ENCODE measurements at places on chromosomes 16 and 17. TPM values are rescaled to one million over a fixed set of nuclear protein-coding genes. Genes with fewer than 3 reads are reported as not detected.

DNA sequence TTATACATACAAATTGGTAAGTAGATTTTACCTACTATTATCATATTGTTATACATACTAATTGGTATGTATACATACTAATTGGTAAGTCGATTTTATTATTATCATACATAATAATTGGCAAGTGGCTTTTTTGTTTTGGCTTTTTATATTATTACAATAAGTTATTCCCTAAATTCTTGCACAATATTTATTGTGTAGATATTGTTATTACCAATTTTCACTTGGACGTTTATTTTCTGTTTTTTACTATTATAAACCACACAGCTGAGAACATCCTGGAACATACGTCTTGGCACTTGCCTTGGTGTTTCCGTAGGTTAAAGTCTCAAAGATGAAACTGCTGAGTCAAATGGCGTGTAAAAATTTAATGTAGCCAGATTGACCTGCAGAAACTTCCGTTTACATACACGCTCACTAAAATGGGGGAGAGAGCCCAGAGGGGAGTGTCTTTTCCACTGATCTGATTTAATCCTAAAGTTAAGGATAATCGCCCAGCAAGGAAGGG lies 18.9 kb downstream of the GNGT2 start:
- H3K27me3 ChIP-seq = no peaks in the 10 kb centered on the region
- peak overlapping the region; percentile 77 for H3K4me3 ChIP-seq
- DNase-seq = no peak

DNA sequence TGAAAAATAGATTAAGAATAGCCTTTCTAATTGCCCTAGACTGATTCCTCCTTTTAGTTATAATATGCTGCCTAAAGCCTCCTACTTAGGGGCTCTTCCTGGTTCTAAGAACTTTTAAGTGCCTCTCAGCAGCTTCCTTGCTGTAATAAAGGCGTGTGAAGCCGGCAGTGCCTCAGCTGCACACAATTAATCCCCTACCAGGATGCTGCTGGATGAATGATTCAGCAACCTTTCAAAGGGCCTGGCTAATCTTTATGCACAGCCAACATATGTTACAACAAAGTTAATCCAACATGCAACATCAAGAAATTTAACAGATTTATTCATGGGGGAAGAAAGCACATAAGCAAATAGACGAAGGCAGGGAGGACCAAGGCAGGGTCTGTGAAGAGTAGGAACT lies 145.2 kb downstream of the PMP22 start:
- H3K4me1 ChIP-seq = no peaks in the 10 kb centered on the region
- no peak overlapping the region for H3K27ac ChIP-seq
- H3K4me3 ChIP-seq = no peak overlapping the region
- no peaks in the 10 kb centered on the region for H3K27me3 ChIP-seq
- no peak for DNase-seq

DNA sequence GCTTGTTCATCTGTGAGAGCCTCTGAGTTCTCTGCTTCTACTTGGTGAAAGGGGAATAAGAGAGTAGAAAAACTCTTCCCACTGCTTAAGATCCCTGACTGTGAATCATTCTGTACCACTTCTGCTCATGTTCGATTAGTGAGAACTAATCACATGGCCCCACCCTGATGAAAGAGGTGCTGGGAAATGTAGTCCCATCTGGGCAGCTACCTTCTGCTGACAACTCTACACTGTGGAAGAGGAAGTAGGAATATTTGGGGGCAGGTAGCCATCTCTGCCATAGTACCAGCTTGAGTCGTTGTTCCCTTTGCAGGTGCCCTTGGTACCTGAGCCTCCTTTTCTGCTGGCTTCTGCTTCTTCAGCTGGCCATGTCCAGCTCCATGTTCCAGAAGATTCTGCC lies 29.9 kb downstream of the NKD1 start:
- H3K36me3 ChIP-seq = no peaks in the 10 kb centered on the region
- no peak for DNase-seq
- no peak overlapping the region for H3K27ac ChIP-seq

DNA sequence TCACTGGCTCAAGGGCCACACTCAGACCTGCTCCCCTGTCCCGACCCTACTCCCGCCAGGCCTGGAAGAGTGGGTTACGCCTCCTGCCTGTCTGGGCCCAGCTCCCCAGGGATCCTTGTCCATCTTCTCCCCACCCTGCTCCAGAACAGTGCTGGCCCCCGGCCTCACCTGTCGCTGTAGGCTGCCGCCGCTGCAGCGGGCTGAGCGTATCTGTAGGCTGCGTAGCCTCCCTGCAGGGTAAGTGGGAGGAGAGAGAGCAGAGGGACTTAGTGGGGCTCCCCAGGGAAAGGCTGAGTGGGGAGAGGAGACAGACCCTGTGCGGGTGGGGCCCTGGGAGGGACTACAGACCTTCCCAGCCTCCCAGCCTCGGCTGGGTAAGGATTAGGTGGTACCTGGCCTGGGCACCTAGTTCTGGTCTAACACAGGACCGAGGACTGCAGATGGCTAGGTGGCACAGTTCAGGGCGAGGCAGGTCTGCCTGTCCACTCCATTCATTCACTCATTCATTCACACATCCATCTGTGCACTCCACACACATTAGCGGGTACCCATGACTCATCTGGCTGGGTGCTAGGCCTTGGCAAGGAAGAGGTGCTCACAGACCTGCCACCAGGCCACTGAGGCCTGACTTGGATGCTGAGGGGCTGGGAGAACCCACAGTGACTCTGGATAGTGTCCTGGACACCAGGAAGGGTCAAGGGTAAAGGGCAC lies 20.9 kb downstream of the ENGASE start:
- no peaks in the 10 kb centered on the region for H3K36me3 ChIP-seq
- peaks cover 94% of the 10 kb centered on the region for H3K27me3 ChIP-seq
- H3K27ac ChIP-seq = no peak overlapping the region
- H3K4me1 ChIP-seq = peaks cover 7% of the 10 kb centered on the region
- DNase-seq = no peak
- H3K4me3 ChIP-seq = no peak overlapping the region

DNA sequence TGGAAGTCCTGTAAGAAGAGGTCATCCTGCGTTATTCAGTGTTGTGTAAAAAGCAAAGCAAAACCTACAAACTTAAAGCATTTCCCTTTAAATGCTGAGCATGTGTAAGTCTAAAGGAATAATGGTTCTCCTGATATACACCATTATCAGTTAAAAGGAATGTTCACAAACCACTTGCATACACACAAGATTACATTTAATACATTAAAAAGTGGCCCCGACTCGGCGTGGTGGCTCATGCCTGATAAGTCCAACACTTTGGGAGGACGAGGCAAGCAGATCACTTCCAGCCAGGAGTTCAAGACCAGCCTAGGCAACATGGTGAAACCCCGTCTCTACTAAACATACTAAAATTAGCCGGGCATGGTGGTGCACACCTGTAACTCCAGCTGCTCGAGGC lies 30.5 kb downstream of the CPPED1 start:
- no peaks in the 10 kb centered on the region for H3K27me3 ChIP-seq
- H3K36me3 ChIP-seq = peaks cover 9% of the 10 kb centered on the region
- no peak for DNase-seq
- H3K4me3 ChIP-seq = no peak overlapping the region

DNA sequence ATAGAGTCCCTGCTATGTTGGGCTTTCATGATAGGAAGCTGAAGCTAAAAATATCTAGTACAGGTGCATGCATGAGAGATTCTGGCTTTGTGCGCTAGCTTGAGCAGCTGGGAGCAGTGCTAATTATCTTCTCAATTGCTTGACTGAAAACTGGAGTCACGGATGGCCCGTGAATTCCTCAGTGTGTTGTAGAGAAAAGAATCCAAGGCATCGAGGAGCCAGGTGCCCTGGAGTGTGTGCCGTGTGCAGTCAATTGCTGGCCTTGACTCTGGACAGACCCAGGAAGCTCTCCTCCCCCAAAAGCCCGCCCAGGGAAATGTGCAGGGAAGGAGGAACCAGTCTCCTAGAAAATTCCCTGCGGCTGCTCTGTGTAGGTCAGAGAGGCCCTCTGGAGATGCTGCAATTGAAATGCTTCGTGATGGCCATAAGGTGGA lies 14.2 kb downstream of the LGALS3BP start:
- H3K27me3 ChIP-seq = no peaks in the 10 kb centered on the region
- H3K4me3 ChIP-seq = no peak overlapping the region
- DNase-seq = no peak
- H3K27ac ChIP-seq = no peak overlapping the region

GRCh38 chr16:28923652-28924398 lies 1.2 kb downstream of the RABEP2 start:
- H3K27ac ChIP-seq = peak overlapping the region; percentile 99
- H3K36me3 ChIP-seq = peaks cover 31% of the 10 kb centered on the region
- no peaks in the 10 kb centered on the region for H3K27me3 ChIP-seq
- peak overlapping the region; percentile 88 for H3K4me3 ChIP-seq
- DNase-seq = no peak

DNA sequence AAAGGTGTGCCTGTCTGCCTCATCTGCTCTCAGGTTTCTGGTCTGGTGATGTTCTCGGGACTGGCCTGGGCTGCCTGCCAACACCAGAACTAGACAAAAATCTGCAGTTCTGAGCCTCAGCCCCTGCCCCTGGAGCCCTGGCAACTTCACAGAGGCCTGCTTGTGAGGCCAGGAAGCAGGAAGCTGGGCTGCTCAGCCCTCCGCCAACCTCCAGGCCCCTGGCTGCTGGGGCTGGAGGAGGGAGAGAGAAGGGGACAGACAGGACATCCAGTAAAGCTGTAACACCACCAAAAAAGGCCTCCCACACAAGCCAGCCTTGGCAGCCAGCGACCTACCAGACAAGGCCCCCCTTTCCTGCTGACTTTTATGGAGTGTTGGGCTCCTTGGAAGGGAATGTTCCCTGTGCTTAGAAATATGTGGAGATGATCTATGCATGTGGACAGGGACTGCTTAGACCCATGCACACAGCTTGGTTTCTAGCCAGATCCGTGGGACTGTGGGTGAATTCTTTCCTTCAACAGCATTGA lies 157.6 kb downstream of the XYLT1 start:
- H3K4me3 ChIP-seq = no peak overlapping the region
- H3K4me1 ChIP-seq = peaks cover 14% of the 10 kb centered on the region
- no peaks in the 10 kb centered on the region for H3K27me3 ChIP-seq
- no peak for DNase-seq

- DNase-seq = no peak
- no peak overlapping the region for H3K4me3 ChIP-seq
- peaks cover 38% of the 10 kb centered on the region for H3K36me3 ChIP-seq
Observed at GRCh38 chr16:12082226-12082887, 105.8 kb downstream of the SNX29 start.

DNA sequence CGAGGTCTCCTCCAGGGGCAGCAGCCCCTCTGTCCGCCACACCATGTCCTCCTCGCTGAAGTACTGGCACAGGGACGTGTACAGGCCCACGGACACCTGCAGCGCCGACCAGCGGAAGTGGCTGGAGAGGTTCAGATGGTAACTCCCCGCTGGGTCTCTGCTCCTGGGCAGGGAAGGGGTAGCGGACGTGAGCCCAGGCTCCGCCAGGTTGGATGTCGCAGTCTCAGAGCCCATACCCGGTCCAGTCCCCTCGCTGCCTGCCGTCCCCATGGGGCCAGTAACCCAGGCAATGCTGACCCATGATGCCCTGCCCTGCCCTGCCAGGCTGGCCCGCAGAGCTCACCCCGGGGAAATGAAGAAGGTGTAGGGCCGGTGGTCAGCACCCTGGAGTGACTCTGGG lies 33.2 kb downstream of the PKD1 start:
- no peak overlapping the region for H3K4me3 ChIP-seq
- H3K27ac ChIP-seq = no peak overlapping the region
- DNase-seq = no peak
- peaks cover 69% of the 10 kb centered on the region for H3K36me3 ChIP-seq

DNA sequence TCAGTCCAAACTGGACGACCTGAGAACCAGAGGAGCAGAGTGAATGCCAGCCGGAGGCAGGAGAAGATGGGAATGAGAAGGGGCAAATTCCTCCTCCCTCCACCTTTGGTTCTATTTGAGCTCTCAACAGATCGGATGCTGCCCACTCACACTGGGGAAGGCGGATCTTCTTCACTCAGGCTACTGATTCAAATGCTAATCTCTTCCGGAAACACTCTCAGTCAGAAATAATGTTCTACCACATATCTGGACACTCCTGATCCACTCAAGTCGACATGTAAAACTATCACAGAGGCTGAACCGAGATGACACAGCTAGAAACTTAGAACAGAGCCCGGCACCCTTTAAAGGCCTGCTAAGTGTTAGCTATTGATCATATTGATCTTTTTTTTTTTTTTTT lies 57.4 kb upstream of the GRIN2A start:
- no peaks in the 10 kb centered on the region for H3K36me3 ChIP-seq
- H3K27ac ChIP-seq = no peak overlapping the region
- DNase-seq = no peak
- no peaks in the 10 kb centered on the region for H3K4me1 ChIP-seq

DNA sequence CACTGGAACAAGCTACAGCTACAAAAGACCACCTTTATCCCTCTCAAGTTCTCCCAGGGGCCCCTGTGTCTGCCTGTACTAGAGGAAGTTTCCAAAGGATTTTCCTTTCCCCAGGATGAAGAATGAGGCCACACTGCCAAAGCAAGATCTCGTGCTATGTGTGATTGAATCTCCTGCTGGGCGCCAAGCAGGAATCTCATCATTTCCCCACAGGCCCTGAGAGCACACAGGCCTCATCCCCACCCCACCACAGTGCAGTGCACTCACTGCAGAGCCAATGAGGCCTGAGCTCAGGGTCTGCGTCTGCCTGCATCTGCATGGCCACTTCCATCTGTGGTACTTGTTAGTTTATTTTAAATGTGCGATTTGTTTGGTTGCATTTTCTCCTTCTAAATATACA lies 387.4 kb upstream of the ASIC2 start:
- no peaks in the 10 kb centered on the region for H3K36me3 ChIP-seq
- no peaks in the 10 kb centered on the region for H3K27me3 ChIP-seq
- H3K27ac ChIP-seq = peak overlapping the region; percentile 40

DNA sequence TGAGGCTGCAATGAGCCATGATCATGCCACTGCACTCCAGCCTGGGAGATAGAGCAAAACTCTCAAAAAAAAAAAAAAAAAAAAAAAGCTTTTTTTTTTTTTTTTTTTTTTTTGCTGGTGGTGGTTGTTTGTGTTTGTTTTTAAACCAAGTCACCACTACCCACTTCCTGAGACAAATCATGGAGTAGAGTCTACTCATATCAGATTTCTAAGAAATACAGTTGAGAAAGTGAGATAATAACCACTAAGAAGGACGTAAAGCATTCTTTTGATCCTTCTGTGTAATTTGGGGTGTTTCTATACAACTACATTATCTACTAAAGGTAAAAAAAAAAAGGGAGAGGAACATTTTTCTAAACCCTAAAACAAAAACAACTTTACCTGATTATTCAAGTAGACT lies 38.0 kb downstream of the AXIN2 start:
- no peaks in the 10 kb centered on the region for H3K36me3 ChIP-seq
- no peaks in the 10 kb centered on the region for H3K4me1 ChIP-seq
- no peak overlapping the region for H3K27ac ChIP-seq
- no peak overlapping the region for H3K4me3 ChIP-seq

GRCh38 chr17:75894049-75894733 lies 2.6 kb downstream of the TRIM65 start:
- no peak overlapping the region for H3K4me3 ChIP-seq
- no peaks in the 10 kb centered on the region for H3K27me3 ChIP-seq
- no peak for DNase-seq
- peaks cover 44% of the 10 kb centered on the region for H3K4me1 ChIP-seq
- no peak overlapping the region for H3K27ac ChIP-seq

The GNGT2 gene
- total RNA-seq = 2.2 TPM

The GALR2 gene
- not detected for total RNA-seq

The NUDT21 gene
- total RNA-seq = 59.5 TPM

The ABAT gene
- 14.5 TPM for total RNA-seq

The MYH3 gene
- 0.88 TPM for total RNA-seq

All from left ventricle myocardium inferior (tissue), 1 donor.